Stimulated activated CD4-positive, alpha-beta T cell treated with anti-CD3 and anti-CD28 coated beads, TNF-alpha, amount 100 ng/mL, for 1 hour (primary cell): ENCODE measurements at places on chromosomes 3 and 15.

DNA sequence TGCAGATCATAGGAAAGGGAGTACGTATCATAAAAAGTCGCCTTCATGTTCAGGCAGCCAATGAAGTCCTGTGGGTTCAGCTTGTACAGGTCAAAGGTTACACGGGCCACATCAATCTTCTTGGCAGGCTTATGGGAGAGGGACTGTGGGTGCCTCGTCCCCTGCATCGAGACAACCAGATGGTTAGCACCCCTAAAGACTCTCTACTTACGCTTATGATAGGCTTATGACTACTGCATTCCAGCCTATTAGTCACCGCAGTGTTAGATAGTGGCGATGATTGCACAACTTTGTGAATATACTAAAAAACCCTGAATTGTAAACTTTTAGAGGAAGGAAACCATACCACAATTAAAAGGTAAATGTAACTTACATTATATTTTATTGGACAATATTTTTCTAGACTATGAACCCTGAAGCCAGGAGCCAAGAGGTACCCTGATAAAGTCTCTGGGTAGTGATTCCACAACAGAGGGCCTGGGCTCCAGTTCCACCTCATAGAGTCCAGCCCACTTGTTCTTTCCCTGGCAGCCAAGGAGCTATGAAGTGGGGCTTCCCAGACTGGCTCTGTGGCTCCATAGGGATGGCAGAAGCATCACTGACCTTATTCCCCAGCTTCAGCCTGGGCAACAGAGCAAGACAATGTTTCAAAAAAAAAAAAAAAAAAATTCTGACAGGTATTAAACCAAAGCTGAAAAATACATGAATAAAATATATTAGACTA is 2.5 kb upstream of the FANCD2 start:
- no peak for DNase-seq

DNA sequence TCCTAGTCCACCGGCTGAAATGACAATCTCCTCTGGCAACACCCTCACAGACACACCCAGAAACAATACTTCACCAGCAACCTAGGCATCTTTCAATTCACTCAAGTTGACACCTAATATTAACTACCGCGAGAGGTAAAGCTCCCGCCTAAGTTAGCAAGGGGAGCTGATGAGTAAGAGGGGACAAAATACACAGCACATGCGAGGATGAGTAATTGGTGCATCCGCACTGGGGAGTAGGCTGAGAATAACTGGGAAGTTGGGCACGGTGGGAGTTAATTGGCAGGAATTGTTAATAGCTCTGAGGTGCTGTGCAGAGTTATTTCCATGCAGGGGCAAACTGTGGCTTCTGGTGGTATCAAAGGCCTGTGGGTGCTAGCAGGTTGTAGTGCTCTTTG is 14.5 kb upstream of the PLD1 start:
- DNase-seq = no peak

DNA sequence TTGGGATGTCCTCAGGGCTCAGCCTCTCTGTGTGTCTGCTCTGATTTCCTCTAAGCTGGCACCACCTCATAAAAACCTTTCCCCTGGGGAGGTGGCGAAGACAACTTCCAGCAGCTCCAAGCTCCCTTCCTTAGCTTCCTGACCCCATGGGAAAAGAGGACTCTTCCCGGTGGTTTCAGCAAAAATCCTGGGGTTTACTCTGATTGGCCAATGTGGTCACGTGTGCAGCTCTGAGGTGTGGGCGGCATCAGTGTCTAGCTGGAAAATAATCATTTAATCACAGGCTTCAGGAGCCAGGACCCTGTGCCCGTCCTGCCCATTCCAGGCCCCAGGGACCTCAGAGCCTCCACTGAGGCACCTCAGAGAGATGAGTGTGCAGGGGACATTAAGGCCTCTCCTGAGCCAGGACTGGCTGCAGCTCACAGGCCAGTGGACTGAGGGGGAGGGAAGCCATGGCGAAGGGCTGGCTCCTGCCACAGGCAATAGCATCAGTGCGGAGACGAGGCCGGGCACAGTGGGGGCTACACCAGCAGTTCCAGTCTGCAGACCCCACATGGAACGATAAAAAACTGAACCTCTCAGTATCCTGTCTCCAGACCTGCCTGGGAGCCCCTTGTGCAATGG is 104.1 kb downstream of the TPRA1 start:
- DNase-seq = no peak

- no peak for DNase-seq
These were observed at the start of gene CCR8 for GRCh38 chr3:39329493-39329892. TSS of gene CCR8 (plus strand) at chr3:39329709. CDS start at chr3:39332332, 2,623 bp downstream.

GRCh38 chr15:53880357-53880756 is 97.9 kb upstream of the UNC13C start:
- no peak for DNase-seq

- DNase-seq = no peak
These were observed 96.6 kb downstream of the SLC9A9 start for GRCh38 chr3:143751643-143752178.

GRCh38 chr3:185983495-185984141 is 45.8 kb upstream of the TRA2B start:
- peak; percentile 23 for DNase-seq

GRCh38 chr15:58243070-58243469 is 104.9 kb downstream of the AQP9 start:
- no peak for DNase-seq

DNA sequence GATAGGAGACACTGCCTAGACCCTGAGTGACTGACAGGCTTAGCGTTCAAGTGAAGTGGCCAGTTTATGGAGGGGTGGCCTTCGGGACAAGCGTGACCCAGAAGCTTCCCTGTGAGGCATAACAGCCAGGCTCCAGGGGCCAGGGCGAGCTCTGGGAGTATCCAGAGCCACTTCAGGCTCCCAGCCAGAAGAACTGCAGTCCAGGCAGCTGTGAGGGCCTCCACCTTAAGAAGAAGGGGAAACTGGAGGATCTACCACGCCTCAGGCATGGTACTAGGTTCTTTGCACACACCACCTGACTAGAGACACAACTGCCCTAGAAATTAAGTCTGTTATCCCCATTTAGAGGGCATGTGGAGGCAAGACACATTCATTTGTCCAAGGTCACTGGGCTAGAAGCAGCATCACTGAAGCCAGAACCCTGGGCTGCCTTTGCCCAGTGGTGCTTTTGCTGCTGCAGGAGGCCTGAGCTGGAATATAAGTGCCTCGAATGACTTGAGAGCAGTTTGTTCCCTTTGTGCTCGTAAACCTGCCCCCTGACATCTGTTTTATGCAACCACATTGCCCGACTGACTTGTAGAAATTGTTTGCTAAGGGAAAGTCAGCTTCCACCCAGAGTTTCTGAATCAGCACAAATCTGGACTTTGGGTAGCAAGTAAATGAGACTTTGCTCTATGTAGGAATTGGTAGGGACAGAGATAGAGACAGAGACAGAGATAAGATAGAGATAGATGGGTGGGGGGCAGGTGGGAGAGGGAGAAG is 23.3 kb downstream of the RASGRF1 start:
- DNase-seq = no peak

- no peak for DNase-seq
These were observed 25.8 kb downstream of the COLQ start for GRCh38 chr3:15495461-15496340.

- DNase-seq = no peak
These were observed 5.6 kb downstream of the CD96 start for GRCh38 chr3:111547631-111548030.

DNA sequence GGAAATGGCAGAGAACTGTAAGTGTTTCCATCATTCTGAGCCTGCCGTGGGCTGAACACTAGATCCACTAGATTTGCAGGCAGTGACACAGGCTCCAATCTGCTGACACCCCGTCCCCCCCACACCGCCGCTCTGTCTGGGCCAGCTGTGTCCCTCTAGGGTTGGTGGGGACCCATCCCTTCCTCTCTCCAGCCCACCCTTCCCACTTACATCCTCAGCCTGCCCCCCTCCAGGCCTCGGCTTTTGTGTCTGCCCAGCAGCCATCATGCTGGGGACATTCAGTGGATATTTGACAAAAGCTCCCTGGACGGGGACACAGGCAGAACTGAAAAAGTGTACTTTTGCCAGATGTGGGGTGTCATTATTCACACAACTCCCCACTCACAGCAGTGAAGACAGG is 10.7 kb upstream of the LRRK1 start:
- no peak for DNase-seq

- no peak for DNase-seq
These were observed 63.9 kb upstream of the GATA2 start for GRCh38 chr3:128556907-128557306.

DNA sequence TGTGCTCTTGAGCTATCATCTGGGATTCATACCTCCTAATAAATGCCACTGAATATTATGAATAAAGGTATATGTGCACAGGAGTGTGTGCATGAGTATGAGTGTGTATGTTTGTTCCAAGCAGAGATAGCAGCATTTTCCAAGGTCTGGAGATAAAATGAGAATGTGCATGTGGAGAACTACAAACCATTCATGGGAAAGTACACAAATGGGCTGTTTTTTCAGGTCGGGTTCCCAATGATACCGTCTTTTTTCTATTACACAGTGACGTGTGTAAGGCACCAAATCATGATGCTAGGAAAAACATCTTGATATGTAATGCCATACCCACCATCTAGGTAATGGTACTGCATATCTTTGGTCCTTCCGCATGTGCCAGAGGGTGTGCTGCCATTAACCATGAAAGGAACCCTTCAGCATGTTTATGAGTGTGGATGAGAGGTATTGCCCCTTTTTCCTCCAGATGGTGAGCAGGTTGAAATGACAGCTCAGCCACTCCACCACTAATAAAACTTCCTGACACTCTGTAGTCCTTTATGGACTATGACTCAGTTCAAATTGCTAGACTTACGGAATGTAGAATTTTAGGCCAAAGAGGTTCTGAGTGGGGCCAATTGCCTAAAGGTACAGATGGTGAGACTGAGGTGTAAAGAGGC is 36.4 kb upstream of the COPB2 start:
- DNase-seq = no peak

DNA sequence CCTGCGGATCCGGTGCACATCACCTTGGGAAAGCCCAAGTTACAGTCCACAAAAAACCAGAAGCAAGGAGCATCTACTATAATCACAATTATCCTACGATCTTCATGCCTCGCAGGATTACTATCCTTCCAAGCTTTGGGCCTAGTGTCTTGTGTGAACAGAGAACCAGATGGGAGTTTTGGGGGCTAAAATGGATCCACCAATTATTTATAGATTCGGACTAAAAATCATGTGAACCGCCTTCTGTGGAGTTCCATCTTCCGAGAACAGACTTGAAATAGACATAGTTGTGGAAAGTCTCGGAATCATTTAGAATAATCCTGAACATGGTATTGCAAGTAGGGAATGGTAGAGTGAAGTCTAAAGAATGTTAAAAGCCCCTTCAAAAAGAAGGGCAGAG is 70.1 kb downstream of the EIF4E3 start:
- no peak for DNase-seq

GRCh38 chr3:150149651-150150051 is 179.0 kb upstream of the PFN2 start:
- DNase-seq = no peak

- no peak for DNase-seq
These were observed 236.1 kb downstream of the ROBO1 start for GRCh38 chr3:79531566-79532295.

DNA sequence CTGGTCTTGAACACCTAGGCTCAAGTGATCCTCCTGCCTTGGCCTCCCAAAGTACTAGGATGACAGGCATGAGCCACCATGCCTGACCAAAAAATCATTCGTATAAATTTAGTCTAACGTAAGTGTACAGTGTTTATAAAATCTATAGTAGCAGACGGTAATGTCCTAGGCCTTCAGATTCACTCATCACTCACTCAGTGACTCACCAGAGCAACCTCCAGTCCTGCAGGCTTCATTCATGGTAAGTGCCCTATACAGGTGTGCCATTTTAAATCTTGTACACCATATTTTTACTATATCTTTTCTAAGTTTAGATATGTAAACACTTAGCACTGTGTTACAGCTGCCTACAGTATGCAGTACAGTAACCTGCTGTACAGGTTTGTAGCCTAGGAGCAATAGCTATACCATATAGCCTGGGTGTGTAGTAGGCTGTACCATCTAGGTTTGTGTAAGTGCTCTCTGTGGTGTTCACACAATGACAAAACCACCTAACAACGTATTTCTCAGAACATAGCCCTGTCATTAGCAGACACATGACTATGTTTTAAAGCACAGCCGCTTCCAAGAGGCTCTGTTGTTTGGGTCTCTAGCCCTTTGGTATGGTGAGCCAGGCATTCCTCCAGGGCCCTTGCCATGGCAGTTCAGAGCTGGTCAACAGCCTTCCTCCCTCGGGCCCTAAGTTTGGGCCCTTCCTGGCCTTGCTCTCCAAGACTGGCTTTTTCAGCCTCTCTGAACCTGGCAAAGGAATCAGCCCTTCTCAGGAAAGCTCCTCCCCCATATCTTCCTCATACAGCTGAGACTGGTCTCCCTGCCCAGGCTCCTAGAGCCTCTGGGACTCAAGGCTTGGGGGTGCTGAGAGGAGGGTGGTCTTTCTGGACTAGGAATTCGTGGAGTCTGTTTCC is 1.9 kb upstream of the CCDC9B start:
- DNase-seq = no peak

GRCh38 chr15:81363276-81363675 is 10.7 kb downstream of the TMC3 start:
- DNase-seq = no peak

- no peak for DNase-seq
These were observed 449.9 kb upstream of the GOLIM4 start for GRCh38 chr3:168545591-168545990.

- DNase-seq = no peak
These were observed 18.9 kb downstream of the RAP2B start for GRCh38 chr3:153180860-153181372.

- DNase-seq = no peak
These were observed 17.0 kb upstream of the GHSR start for GRCh38 chr3:172465281-172465680.

DNA sequence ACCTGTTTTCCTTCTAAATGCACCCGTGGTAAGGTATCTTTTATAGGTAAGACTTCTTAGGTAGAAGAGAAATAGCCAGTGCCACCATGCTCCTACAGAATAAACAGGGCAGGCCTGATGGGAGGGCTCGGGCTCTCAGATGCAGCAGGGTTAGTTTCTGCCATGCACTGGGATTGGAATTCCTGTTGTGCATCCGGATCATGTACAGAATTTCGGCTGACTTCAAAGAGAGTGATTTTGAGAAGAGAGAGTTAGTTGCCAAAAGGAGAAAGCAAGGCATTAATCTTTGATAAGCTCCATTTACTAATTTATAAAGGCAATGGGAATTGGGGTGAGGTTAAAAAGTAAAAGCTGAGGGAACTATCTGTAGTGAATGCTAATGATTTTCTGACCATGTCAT is 211.2 kb downstream of the WDR72 start:
- no peak for DNase-seq

- DNase-seq = no peak
These were observed 54.0 kb upstream of the GCNT3 start for GRCh38 chr15:59557581-59557980.
